ENCODE measurements at places on chromosomes 16 and 17.

DNA sequence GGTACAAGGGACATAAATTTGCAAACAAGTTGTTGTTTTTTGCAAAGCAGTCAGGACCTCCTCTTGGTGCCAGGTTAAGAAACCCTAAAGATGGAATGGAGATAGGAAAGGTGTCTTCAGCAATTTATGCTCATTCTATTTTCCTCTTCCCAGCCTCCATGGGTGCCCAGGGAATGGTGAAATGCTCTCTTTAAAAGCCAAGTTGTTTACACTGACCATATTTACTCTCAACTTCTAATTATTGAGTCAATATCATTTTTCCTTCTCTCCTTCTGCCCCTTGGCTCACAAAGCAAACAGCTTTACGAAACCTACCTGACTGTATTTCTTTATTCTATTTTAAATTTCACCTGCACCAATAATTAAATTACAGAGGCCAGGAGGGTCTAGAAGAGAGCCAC lies 138.5 kb upstream of the IRX3 start:
- no peak for DNase-seq

- DNase-seq = no peak
Measured at GRCh38 chr17:19897903-19898302, 30.2 kb upstream of the ULK2 start.

DNA sequence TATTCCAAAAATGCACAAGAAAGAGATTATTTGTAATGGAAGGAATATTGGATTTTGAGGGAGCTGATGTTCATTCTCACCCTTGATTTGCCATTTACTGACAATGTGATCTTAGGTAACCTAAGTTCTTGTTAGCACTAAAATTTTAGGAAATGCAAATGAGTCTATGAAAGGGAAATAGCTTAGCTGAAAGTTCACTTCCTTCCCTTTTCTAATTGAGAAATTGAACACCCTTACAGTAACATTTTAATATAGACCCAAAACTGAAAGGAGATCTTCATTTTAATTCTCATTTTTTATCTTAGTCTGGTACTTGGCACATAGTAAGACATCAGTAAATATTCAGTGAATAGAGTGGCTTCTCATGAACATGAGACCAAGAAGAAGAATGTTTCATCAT lies 10.9 kb upstream of the WSB1 start:
- DNase-seq = peak; percentile 85

GRCh38 chr16:86436466-86437185 lies 73.7 kb upstream of the FOXF1 start:
- DNase-seq = no peak

GRCh38 chr17:17612085-17613022 lies 20.8 kb upstream of the PEMT start:
- no peak for DNase-seq

All from AML-193 (cell line).